ENCODE measurements at places on chromosomes 1 and 21.
A peak's percentile ranks its signal among the peaks of the same experiment; 100 is the strongest.

GRCh38 chr1:69148731-69149130, 419.0 kb upstream of the LRRC7 start:
- no peak for DNase-seq

DNA sequence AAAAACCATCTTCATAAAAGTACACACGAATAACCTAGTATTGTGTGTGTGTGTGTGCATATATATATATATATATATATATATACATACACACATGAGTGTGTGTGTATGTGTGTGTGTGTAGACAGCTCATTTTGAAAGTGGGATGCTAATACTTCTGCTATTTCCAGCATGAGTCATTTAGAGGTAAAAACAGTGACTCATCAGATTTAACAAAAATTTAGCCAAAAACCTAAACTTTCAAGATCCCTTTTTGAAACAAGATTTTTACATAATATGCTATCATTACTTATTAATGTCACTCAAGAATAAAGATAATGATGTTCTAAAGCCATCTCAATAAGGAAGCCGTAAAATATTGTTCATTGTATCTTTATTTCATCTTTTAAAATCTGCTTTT, 35.6 kb upstream of the ADGRL4 start:
- no peak for DNase-seq

DNA sequence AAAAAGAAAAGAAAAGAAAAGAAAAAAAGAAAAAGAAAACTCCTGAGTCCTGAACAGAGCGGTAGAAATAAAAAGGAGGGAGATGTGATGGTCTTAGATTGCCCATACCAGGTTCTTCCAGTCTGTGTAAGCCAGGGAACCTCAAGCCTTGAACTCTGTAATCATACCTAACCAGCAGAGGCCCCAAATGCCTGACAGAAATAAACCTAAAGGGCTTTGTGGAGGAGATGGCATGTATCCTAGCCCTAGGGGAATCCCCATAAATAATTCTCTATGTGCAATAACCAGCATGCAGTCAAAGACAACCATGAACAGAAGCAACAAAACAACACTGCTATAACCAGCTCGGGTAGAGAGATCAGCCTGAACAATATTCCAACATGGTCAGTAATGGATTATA, 40.4 kb downstream of the USP48 start:
- no peak for DNase-seq

DNA sequence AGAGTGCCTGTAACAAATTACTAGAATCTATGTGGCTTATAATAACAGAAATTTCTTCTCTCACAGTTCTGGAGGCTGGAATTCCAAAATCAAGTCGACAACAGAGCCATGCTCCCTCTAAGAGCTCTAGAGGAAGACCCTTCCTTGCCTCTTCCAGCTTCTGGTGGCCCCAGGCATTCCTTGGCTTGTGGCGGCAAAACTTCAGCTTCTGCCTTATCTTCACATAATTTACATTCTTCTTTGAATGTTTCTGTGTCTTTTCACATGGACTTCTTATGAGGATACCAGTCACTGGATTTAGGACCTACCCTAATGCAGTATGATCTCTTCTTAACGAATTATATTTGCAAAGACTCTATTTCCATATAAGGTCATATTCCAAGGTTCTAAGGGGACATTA, 324.4 kb downstream of the PCP4 start:
- no peak for DNase-seq

GRCh38 chr1:160637821-160638539, 8.9 kb downstream of the SLAMF1 start:
- no peak for DNase-seq

DNA sequence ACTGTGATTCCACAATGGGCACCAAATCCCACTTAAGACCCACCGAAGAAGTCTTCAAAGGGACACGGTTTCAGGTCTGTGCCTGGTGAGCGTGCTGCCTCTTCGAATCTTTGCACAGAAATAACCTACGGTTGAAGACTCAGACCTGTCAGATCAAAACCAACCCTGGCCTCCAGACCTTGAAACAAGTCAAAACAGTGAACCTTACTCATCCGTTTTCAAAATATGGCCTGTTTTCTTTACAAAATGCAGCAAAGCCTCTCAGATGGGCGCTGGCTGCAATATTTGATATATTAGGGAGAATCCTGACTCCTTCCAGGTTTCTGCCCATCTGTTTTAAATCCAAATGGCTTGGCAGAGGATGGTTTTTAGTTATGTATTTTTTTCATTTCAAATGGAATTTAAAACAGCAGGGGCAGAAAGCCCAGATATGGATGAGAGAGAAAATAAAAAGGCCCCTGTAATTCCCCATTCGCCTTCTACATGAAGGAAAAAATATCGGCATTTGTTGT, 14.0 kb downstream of the JUN start:
- DNase-seq, result no peak

GRCh38 chr1:237031480-237031879, 10.5 kb upstream of the RYR2 start:
- DNase-seq, result no peak

- no peak for DNase-seq
Observed at GRCh38 chr1:47930210-47930840, 66.9 kb downstream of the TRABD2B start.

- DNase-seq, result no peak
Observed at GRCh38 chr1:77271852-77272580, 9.8 kb upstream of the AK5 start.

- peak; percentile 78 for DNase-seq
Observed at GRCh38 chr1:204127597-204128242, 24.1 kb downstream of the ETNK2 start.

GRCh38 chr1:56409112-56409691, 170.2 kb downstream of the PLPP3 start:
- DNase-seq, result peak; percentile 53

- DNase-seq, result no peak
Observed at GRCh38 chr1:230084408-230085177, 17.6 kb downstream of the GALNT2 start.

DNA sequence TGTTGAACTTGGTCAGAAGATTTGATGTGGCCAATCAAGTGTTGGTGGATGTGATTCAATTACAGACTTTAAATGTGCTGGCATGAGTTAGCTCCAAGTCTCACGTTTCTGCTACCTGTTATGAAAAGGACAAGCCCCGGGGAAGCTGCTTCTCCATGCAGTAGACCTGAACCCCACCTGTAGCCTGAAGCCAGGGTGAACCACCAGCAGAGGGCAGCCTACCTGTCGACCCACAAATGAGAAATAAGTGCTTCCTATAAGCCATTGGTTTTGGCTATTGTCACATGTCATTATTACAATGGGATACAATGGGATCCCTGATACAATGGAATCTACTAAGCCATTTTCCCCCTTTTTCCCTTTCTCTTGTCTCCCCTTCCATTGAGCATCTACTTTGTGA, 230.2 kb downstream of the PRDM2 start:
- DNase-seq, result no peak

- peak; percentile 56 for DNase-seq
Observed at GRCh38 chr21:32475162-32475812, 62.8 kb downstream of the EVA1C start.

- no peak for DNase-seq
Observed at GRCh38 chr1:36534711-36535412, 52.1 kb upstream of the CSF3R start.

DNA sequence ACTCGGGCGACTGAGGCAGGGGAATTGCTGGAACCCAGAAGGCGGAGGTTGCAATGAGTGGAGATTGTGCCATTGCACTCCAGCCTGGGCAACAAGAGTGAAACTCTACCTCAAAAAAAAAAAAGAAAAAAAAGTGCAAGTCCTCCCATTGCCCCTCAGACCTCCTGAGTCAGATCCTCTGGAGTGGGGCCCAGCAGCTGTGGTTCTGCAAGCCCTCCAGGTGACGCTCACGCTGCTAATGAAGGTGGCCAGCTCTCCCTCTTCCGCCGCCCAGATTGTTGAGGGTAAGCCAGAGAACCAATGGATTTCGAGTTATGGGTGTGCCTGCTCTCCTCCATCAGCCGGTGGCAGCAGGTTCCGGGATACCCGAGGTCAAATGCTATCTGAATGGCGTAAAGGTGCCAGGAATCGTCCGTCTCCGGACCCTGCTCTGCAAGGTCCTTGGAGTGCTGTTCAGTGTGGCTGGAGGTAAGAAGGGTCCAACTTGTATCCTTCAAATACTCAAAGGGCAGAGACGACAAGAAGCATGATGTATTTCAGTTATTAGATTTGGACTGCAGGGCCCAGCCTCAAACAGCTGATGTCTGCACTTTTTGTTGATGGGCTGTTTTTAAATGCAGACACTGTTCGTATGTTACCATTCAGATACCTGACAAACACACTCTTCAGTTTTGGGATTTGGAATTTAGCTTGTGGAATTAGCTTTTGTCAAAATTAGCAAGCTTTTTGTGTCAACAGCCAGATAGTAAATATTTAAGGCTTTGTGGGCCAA, 17.6 kb downstream of the CLCN6 start:
- DNase-seq, result no peak

DNA sequence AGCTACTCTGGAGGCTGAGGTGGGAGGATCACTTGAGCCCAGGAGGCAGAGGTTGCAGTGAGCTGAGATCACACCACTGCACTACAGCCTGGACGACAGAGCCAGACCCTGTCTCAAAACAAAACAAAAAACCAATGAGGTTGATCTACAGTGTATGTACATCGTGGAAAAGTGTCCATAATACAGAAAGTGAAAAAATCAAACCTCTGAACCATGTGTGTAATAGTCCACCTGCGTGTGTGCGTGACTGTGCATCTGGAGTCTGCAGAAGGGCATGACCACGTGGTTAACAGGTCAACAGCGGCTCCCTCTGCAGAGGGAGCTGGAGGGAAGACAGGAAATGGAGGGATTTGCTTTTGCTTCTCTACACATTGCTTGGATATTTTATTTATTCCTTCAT, 32.4 kb upstream of the ENO1 start:
- no peak for DNase-seq

- no peak for DNase-seq
Observed at GRCh38 chr1:226946841-226947240, 6.7 kb downstream of the COQ8A start.

Data from left lung (tissue), 14 donors.